ENCODE measurements at places on chromosomes 1 and 21.

- no peak for DNase-seq
Observed at GRCh38 chr1:236307435-236307834, 25.7 kb upstream of the ERO1B start.

- DNase-seq = peak; percentile 56
Observed at GRCh38 chr1:109425391-109426280, 612 bp downstream of the PSMA5 start.

DNA sequence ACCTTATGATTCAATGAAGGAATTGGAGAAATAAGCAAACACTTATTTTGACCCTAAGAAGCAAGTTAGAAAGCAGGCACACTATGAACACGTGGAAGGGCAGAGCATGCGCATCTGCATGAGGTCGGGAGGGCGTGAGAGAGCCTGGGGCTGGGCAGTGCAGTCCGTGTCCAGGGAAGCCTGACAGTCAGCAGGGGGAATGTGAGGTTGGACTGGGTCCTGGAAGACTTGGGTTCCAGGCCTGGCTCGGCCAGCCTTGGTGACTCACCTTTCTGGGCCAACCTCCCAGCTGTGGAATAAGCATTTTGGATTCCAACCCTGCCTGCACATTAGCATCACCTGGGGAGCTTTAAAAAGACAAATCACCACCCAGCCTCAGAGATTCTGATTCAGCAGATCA lies 26.6 kb upstream of the LMX1A start:
- DNase-seq = no peak

DNA sequence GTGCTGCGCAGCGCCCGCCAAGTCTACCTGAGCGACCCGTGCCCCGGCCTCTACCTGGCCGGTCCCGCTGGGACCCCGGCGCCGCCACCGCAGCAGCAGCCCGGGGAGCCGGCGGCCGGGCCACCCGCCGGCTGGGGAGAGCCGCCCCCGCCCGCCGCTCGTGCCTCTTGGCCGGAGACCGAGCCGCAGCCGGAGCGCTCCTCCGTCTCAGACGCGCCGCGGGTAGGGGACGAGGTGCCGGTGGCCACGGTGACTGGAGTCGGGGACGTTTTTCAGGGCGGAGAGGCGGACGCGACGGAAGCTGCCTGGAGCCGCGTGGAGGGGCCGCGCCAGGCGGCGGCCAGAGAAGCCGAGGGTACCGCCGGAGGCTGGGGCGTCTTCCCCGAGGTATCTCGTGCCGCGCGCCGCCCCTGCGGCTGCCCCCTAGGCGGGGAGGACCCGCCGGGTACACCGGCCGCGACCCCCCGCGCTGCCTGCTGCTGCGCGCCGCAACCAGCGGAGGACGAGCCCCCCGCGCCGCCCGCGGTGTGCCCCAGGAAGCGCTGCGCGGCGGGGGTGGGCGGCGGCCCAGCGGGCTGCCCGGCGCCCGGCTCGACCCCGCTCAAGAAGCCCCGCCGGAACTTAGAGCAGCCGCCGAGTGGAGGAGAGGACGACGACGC lies 646 bp downstream of the IER5 start:
- no peak for DNase-seq

DNA sequence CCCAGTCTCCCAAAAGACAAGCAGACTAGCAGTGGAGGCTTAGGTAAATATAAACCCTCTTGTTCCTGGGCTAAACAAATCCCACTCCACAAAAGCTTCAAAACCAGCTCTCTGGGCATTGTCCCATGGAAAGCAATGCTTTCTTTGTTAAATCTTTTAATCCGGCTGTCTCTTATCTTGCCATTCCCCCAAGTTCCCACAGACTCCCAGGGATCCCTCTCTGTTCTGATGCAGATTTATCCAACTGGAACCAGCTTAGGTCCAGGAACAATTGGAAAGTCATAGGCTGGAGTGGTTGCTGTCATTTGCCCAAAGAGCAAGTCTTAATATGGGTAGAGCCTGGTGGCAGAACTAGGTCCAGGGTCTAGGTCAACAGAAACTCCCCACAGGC lies 110.1 kb upstream of the ATP1A1 start:
- DNase-seq = no peak

DNA sequence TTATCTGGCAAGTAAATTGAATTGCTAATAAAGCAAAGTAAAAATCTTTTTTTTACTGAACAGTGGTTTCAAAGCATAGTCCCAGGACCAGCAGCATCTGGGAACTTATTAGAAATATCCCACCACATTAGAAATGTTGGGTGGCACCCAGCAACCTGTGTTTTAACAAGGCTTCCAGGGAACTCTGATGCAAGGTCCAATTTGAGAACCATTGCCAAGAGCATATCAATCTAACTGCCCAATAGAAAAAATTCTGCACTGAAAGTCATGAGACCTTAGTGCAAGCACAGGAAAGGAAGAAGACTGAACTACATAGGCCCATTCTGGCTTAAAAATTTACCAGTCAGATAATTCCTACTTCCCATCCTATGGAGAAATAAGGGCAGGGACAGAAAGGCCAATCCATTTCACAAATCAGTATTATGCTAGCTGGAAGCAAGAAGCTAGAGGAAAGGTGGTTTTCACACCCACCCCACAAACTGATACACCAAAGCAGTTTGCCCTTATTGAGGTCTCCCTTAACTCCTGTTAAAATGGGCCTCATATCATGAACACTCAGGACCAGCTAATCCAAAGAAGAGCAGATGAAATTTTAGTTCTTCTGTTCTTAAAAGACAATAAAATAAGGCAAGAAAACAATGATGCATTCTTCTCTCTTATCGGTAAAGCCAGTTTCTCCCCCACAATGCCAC lies 17.5 kb upstream of the C1orf105 start:
- DNase-seq = no peak

DNA sequence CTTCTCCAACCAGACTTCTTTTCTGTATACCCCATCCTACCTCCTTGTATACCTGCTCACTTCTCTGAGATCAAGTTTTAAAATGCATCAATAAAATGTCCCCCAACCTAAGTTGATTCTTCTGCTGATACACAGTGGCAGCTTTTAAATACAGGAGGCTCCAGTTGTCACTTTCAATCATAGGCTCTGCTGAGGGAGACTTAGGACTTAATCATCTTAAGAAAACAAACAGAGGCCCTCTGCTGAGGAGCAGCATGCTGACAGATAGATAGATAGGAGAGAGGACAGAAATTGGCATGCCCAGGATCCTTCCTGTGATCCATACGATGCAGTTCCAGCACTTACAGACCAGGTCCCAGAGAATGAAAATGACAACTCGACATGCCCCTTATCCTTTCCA lies 311.0 kb upstream of the PROX1 start:
- no peak for DNase-seq

GRCh38 chr1:6028042-6028850 lies 17.4 kb upstream of the KCNAB2 start:
- DNase-seq = no peak

DNA sequence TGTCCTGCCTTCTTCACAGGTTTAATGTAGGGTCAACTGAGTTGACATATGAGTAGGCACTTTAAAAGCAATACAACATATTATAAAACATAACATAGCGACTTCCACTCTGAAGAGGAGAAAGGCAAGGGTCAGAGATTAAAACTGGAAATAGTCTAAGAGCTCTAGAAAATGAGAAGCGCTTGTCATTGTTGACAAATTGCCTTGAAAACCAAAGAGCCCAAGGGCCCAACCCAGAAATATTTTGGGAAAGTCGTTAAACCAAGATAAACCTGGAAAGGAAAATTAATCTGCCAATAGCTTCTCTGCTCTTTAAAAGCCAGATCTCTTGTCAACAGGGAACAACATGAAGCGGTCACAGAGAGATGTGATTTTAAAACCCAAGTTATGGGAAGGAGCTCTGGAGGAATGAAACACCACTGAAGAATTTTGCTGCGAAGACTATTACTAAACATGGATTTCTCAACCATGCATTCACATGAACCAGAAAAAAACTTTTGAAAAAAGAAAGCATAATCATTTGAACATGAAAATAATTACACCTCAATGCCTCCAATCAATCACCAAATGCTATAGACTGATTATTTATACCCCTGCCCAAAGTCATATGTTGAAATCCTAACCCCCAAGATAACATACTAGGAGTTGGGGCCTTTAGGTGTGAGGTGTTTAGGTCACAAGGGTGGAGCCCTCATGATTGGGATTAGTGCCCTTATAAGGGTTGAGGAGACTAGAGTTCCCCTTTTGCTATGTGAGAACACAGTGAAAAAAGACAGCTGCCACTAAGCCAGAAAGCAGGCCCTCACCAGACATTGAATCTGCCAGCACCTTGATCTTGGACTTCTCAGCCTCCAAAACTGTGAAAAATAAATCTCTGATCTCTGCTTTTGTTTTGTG lies 33.0 kb upstream of the MTF1 start:
- no peak for DNase-seq

- no peak for DNase-seq
Observed at GRCh38 chr1:64959986-64960385, 6.4 kb downstream of the JAK1 start.
